Left renal cortex interstitium (tissue), 4 donors: ENCODE measurements at places on chromosomes 1 and 21.

DNA sequence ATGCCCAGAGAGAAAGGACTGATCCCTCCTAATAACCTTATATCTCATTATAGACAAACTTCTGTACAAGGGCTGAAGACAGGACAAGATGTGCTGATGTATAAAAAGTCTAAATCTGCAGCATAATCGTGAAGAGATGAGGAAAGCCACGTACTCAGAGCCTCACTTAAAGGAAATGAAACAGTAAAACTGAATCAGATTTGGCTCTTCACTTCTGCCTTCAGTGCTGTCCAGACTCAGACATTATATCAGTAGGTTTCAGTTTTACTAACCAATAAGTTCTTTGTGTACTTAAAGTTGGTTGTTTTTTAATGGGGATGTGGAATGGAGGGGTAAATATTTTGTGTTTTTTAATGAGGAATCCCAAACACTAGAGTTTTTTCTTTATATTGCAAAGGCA, 45.3 kb upstream of the RGS1 start:
- no peak for DNase-seq

DNA sequence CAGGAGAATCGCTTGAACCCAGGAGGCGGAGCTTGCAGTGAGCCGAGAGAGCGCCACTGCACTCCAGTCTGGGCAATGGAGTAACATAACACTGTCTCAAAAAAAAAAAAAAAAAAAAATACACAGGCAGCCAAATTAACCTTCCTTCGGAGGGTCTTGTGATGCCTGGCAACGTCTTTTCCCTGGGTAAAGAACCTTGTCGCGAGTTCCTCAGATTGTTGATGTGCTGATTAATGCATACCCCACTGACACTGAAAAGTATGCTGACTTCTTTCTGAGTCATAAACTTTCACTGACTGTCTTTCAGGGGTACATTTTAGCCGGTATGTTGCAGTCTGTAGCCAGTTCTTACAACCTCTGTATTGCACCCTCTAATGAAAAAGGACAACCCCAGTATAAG, 95.1 kb upstream of the SOD1 start:
- DNase-seq: no peak

DNA sequence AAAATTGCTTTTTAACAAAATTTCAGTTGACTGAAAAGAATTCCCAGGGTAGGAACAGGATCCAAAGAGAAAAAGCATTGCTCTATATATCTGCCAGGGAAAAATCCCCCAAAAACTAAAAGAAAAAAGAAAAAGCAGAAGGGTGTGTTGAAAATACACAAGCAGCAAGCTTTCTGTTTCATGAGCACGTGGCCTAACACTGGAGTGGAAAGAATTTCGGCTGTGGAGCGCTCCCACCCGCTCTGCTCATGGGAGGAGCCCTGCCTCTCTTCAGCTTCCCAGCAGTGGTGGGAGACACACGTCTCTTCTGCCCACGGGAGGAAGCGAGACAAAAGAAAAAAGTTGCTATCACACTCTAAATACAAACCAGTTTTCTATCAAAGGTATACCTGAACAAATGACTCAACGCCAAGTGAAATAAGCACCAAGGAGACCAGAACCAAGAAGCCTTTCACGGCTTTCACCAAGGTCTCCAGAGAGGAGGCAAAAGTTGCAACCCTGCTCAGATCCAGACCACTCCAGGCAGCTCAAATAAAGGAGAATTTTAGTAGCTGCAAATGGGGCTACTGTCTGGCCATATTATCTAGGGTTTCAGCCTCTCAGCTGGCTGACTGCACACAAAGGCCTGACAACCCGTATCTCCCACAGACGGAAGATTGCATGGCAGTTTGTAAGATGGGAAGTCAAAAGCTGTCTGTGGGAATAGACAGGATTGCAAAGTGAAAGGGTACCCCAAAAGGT, 29.5 kb upstream of the ZNF496 start:
- DNase-seq: no peak

DNA sequence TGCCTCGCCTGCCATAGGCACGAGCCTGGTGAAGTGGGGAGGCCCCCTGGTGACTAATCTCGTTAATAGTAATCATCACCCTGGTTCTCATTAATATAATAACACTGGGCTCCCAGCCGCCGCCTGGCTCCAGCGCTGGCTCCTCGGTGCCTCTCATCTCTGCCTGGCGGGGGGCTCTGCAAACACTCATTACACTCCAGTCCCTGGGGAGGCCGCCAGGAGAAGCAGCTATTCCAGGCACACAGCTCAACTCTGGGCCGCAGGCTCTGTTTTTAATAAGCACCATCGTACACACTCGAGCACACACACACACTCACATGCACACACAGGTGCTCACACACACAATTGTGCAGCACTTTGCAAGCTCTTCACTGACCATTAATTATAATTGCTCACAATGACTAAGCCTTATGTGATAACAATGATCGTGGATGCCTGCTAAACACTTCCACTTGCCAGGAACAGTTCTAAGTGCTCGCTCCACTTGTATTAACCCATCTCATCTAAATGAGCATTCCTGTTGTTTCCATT, 52.2 kb downstream of the SDC3 start:
- DNase-seq: no peak

GRCh38 chr21:43834146-43834905, 30.7 kb upstream of the AGPAT3 start:
- DNase-seq: no peak

DNA sequence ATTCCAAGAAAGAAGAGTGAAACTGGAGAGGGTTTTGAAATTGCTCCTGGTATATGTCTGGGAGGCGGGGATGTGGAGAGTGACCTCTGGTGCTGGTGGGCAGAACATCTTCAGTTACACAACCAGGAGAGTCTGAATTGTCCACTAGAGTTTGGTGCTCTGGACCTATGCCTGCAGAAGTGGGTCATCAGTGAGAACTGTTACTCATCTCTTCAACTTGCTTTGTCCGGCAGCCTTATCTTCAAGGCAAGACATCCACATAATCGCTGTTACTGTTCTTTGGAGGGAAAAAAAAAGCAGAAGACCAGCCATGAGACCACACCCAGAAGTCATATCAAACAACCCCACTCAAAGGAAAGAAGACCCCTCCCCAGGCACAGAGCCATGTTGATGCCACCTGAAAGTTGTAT, 14.9 kb downstream of the SH2D1B start:
- DNase-seq: no peak

DNA sequence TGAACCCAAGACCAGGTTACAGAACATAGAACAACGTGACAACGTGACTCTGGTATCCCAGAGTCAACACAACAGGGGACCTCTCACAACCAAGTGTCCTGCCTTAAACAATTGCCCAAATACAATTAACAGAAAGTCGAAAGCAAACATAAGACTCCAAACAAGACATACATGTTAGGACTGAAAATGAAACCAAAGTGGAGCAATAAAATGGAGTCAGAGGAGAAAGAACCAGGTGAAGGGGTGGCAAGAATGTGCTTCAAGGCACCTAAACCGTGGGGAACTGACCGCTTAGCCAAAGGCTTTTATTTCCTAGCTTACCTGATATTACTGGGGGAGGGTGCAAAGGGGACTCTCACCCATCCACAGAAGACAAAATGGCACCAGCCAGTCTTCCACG, 17.8 kb downstream of the BACE2 start:
- no peak for DNase-seq

GRCh38 chr1:37661401-37661800, 26.7 kb upstream of the RSPO1 start:
- no peak for DNase-seq

GRCh38 chr1:112517231-112517630, 8.5 kb downstream of the WNT2B start:
- DNase-seq: no peak

GRCh38 chr1:228765168-228765946, 30.1 kb downstream of the RHOU start:
- DNase-seq: no peak

- DNase-seq: no peak
Observed at GRCh38 chr1:229376521-229376920, 33.7 kb upstream of the CCSAP start.

GRCh38 chr1:245207056-245207638, 52.4 kb downstream of the KIF26B start:
- DNase-seq: no peak

DNA sequence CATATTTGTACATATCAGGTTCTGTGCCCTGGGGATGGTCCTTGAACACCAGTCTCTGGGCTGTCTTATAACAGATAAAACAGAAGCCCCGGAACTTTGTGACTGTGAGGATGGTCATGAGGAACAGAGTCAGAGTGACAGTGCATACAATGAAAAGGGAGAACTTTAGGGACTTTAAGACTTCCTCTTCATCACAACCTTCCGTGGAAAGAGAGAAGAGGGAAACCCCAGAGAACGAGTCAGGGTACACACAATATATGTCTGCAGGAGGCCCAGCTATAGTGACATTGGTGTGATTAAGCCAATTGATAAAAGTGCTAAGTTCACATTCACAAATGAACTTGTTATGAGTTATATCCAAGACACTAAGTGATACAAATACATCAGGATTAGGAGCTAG, 32.1 kb downstream of the TLR5 start:
- DNase-seq: no peak

DNA sequence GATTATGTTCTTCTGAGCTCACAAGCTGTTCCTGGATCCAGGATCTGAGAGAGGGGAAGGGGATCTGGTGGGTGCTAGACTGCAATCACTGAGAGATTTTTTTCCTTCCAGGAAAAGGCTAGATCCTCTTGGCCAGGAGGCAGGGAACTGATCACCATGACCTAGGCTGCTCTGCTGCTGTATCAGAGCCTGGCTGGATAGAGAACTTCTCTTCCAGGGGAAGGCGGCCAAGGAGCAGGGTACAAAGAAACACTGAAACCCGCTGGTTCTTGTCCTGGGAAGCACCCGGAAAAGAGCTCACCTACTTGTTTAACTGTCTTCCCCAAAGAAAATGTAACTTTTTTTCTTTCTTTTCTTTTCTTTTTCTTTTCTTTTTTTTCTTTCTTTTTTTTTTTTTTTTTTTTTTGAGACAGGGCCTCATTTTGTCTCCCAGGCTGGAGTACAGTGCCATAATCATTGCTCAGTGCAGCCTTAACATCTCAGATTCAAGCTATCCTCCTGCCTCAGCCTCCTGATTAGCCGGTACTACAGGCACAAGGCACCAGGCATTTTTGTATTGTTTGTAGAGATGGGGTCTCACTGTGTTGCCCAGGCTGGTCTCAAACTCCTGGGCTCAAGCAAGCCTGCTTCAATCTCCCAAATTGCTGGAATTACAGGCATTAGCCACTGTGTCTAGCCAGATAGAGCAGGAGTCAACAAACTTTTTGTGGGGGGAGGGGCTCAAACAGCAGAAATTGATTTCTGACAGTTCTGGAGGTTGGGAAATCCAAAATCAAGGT, 12.4 kb upstream of the RPS6KA1 start:
- DNase-seq: no peak

GRCh38 chr1:55214212-55214933, 791 bp downstream of the USP24 start:
- DNase-seq: peak; percentile 34

DNA sequence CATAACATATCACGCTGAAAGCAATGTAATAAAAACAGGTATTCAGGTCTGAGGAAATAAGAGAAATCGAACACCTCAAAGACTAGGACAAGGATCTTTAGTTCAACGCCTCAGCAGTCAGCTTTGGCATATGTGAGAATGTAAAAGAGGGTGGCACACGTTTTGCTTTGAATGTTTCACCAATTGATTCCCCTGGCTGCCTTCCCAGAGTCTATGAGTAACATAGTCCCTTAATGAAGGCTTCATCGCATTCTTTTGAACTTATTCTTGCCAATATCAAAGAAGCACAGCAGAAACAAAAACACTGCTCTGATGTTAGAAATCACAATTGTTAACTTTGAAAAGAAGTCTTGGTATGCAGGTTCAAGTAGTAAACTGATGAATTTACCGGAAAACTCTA, 764.8 kb downstream of the ADGRL2 start:
- no peak for DNase-seq

DNA sequence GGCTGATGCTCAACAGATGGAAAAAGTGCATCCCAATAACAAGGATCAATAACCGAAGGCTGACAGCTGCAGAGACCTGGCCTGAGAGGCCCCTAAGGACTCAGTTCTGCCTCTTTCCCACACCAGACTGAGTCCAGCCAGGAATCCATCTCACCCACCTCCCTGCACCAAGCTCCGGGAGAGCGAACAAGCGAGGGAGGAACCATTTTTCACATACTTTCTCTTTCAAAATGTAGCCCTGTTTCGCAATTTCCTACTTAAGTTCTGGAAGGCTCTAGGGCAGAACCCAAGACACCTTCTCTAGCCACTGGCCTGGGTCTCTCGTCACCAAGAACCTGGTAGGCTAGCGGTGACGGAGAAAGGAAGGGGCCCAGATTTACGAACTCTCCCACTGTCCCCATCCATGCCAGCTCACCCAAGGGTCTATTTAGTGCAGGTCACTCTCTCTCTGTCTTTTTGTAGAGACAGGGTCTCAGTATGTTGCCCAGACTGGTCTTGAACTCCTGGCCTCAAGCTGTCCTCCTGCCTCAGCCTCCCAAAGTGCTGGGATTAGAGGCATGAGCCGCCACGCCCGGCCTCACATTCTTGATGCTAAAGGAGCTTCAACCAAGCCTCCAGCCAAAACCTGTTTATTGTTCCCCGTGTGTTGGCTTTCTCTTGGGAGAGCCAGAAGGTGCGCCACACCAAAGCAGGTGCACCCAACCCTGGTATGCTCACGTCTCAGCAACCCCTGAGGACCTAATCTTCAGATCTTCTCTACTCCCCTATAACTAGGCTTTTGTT, 10.9 kb upstream of the GNL2 start:
- DNase-seq: no peak

DNA sequence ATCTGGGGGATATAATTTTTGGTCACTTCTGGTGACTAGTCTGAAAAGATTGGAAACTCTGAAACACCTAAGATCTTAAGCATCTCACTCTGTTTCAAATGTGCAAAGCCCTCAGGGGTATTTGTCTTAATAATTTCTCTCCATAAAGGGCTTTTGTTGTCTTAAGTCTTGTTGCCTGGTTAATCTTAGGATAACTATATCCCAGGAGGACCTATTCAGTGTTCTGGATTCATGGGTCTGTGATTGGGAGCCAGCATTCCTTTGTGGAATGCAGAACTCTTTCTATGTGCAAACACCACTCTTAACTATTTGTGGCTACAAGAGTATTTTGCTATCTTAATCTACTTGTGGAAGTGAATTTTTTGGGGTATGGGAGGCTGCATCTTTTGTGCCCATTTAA, 1573.0 kb upstream of the PRMT6 start:
- no peak for DNase-seq

DNA sequence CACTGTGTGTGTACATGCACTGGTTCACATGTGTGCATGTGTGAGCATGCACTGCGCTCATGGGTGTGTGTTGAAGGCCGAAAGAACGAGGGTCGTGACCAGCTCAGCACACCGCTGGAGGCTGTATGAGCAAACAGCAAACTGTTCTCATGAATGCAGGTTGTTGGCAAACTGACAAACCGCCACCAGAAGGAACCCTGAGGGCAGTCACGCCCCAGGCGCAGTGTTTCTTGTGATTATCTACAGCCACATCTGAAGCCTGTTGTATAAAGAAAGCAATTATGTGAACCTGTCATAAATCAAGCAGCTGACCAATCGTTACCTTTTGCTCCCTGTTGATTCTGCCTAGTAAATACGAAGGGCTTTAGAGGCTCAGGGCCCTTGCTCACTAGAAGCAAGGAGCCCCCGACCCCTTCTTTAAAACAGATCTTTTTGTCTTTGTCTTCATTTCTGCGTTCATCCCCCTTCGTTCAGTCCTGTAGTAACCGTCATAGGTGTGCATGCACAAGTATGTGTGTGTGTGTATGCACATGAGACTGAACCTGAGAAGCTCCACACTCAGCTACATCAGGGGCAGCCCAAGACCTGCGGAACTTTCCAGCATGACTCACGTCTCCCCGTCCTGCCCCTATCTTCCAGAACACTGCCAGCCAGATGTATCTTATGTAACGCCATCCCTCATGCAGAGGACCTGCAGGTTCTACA, 16.8 kb upstream of the RIPK4 start:
- DNase-seq: no peak

- DNase-seq: no peak
Observed at GRCh38 chr21:45622416-45623097, 21.0 kb upstream of the PCBP3 start.
